ENCODE measurements at places on chromosomes 1 and 21.

GRCh38 chr1:229971141-229971540 lies 95.9 kb upstream of the GALNT2 start:
- H3K4me1 ChIP-seq = peaks cover 8% of the 10 kb centered on the region
- peaks cover 22% of the 10 kb centered on the region for H3K27me3 ChIP-seq
- H3K36me3 ChIP-seq = no peaks in the 10 kb centered on the region
- no peak for DNase-seq
- H3K4me3 ChIP-seq = no peak overlapping the region

DNA sequence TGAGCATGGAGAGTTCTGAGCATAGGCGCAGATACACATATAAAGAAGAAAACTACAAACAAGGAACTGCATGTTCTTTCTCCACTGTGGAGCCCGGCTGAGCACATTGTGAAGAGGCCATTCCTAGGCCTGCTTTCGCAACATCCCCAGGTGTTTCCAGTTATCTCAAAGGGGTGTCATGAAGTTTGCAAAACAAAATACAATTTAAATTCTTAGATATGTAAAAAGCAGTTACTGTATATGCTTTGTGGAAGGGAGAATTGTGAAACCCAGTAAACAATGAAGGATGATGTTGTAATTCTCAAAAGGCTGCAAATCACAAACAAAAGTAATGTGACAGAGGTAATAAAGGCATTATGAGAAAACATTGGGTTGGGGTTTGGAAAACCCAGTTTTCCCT lies 98.6 kb upstream of the ZNF644 start:
- H3K36me3 ChIP-seq = no peaks in the 10 kb centered on the region
- H3K4me3 ChIP-seq = no peak overlapping the region

- H3K36me3 ChIP-seq = peaks cover 34% of the 10 kb centered on the region
- H3K4me1 ChIP-seq = no peaks in the 10 kb centered on the region
- H3K27me3 ChIP-seq = no peaks in the 10 kb centered on the region
- no peak for DNase-seq
- H3K27ac ChIP-seq = no peak overlapping the region
These were observed 10.6 kb upstream of the SLFNL1 start for GRCh38 chr1:41032147-41032546.

- no peaks in the 10 kb centered on the region for H3K4me1 ChIP-seq
- H3K27ac ChIP-seq = no peak overlapping the region
These were observed 83.6 kb upstream of the FOXD3 start for GRCh38 chr1:63238721-63239120.

- no peak for DNase-seq
- H3K4me3 ChIP-seq = no peak overlapping the region
- H3K27ac ChIP-seq = no peak overlapping the region
- H3K36me3 ChIP-seq = no peaks in the 10 kb centered on the region
These were observed 273.8 kb upstream of the DUSP10 start for GRCh38 chr1:222015686-222016085.

GRCh38 chr1:154682254-154682653 lies 74.3 kb upstream of the ADAR start:
- no peak for DNase-seq
- H3K4me1 ChIP-seq = no peaks in the 10 kb centered on the region
- H3K4me3 ChIP-seq = no peak overlapping the region
- H3K27me3 ChIP-seq = peaks cover 9% of the 10 kb centered on the region
- peaks cover 12% of the 10 kb centered on the region for H3K36me3 ChIP-seq

DNA sequence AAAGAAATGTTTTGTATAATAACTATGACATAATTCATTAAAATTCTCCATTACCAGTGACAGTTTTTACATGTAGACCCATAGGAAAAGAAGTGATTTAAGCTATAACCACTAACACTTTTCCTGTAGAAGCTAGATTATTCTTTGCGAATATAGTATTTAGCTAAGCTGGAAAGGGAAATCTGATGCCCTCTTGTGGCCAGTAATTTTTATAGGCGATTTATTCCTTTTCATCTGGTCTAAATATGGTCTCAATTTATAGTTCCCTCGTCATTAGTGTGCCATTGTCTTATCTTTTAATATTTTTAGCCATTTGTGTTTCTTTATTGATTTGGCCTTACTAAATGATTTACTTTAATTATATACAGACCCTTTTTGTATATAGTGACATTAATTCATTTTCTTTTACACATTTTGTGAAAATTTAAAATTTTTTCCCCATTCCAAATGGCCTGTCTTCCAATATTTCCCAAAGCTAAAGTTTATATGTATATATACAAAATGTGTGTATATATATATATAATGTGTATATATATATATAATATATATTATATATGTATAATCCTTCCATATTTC lies 26.7 kb downstream of the BTG3 start:
- no peak overlapping the region for H3K4me3 ChIP-seq
- DNase-seq = no peak
- peaks cover 8% of the 10 kb centered on the region for H3K36me3 ChIP-seq
- H3K4me1 ChIP-seq = no peaks in the 10 kb centered on the region

- no peak overlapping the region for H3K27ac ChIP-seq
- no peak for DNase-seq
- H3K4me1 ChIP-seq = peaks cover 9% of the 10 kb centered on the region
- no peaks in the 10 kb centered on the region for H3K27me3 ChIP-seq
- no peak overlapping the region for H3K4me3 ChIP-seq
These were observed 64.0 kb downstream of the COL18A1 start for GRCh38 chr21:45468971-45469272.

DNA sequence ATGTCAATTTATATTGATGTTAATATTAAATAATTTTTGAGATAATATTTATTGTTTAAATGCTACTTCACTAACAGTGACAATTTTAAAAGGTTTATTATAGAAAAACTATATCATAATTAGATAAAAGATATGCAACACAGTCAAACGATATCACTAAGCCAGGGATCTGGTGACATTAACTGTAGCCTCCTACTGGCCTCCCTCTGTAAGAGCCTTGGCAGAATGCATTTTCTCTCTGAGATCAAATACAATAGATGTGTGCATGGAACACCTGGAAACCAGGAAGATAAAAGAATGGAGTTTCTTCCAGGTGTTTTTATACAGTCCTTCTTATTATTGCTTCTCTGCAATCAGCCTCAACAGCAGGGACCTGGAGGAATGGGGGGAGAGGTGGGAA lies 1762.1 kb downstream of the BRINP3 start:
- no peak overlapping the region for H3K4me3 ChIP-seq
- no peaks in the 10 kb centered on the region for H3K27me3 ChIP-seq
- no peak for DNase-seq
- H3K36me3 ChIP-seq = no peaks in the 10 kb centered on the region
- no peaks in the 10 kb centered on the region for H3K4me1 ChIP-seq

GRCh38 chr1:1978108-1978507 lies 25.5 kb downstream of the CFAP74 start:
- H3K27ac ChIP-seq = no peak overlapping the region
- H3K36me3 ChIP-seq = no peaks in the 10 kb centered on the region
- no peaks in the 10 kb centered on the region for H3K27me3 ChIP-seq

GRCh38 chr1:207958376-207959139 lies 47.6 kb upstream of the CD34 start:
- no peak for DNase-seq
- H3K27me3 ChIP-seq = peaks cover 63% of the 10 kb centered on the region
- H3K36me3 ChIP-seq = no peaks in the 10 kb centered on the region
- peak overlapping the region; percentile 38 for H3K4me3 ChIP-seq
- no peak overlapping the region for H3K27ac ChIP-seq

DNA sequence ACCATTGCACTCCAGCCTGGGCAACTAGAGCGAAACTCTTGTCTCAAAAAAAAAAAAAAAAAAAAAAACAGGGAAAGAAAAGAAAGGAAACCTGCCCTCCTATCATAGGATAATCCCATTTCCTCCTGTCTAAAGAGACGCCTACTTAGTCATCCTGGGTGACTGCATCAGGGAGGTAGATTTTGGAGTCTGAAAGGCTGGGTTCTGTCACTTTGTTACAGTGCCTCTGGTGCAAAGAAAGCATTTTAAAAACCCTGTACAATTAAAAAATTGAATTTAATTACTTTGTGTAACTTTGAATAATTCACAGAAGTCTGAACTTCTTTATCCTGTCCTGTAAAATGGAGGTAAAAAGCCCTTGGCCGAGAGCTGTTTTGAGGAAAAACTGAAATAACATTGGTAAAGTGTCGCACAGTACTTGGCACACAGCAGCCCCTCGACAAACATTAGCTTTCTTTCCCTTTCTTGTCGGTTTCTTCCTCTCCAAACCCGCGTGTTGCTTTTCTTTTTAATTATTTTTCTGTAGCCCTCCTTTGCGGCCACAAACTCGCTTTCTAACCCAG lies 657 bp upstream of the HDAC1 start:
- H3K36me3 ChIP-seq = peaks cover 35% of the 10 kb centered on the region
- peaks cover 28% of the 10 kb centered on the region for H3K4me1 ChIP-seq
- no peaks in the 10 kb centered on the region for H3K27me3 ChIP-seq

DNA sequence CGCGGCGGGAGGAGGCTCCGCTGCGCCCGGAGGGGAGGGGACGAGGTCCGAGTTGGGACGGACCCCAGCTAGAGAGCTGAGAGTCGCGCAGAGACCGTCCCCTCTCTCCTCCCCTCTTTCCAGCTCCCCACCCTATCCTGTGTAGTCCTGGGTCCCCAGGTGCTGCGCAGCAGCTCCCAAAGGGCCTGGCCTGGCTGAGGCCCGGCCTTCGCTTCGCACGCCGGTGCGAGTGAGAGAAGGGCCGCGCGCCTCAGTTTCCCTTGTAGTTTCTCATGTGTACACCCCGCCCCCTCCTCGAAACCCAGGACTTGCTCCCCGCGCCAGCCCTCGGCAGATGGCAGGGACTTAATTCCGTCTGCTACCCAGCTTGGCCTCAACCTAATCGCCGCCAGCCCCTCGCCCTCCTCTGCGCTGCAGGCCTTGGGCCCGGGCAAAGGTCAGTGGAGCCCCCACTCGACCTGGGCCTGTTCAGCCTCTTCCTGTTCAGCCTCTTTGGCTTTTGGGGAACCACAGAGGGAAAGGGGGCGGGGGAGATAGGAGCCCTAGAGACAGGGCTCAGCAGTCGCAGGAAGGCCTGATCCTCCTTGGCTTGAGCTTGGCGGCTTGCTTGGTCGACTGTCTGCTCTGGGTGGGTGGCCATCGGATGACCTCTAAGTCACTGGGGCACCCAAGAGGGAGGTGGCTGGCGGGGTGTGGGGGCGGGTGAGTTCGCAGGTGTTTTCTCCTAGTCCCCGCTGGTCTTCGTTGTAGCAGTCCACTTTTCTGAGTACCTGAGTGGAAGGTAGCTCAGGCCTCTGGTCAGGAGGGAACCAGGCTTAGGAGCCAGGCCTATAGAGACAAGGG lies 1.0 kb downstream of the ZNF687 start:
- peak overlapping the region; percentile 98 for H3K4me3 ChIP-seq
- peak; percentile 20 for DNase-seq
- H3K36me3 ChIP-seq = peaks cover 40% of the 10 kb centered on the region
- no peaks in the 10 kb centered on the region for H3K27me3 ChIP-seq
- peaks cover 20% of the 10 kb centered on the region for H3K4me1 ChIP-seq

- H3K4me1 ChIP-seq = peaks cover 3% of the 10 kb centered on the region
- peaks cover 41% of the 10 kb centered on the region for H3K27me3 ChIP-seq
- H3K27ac ChIP-seq = no peak overlapping the region
- H3K4me3 ChIP-seq = no peak overlapping the region
- DNase-seq = no peak
These were observed 45.3 kb upstream of the CACNA1E start for GRCh38 chr1:181438013-181438412.

GRCh38 chr1:241603731-241604245 lies 36.4 kb downstream of the CHML start:
- peaks cover 17% of the 10 kb centered on the region for H3K36me3 ChIP-seq
- peaks cover 10% of the 10 kb centered on the region for H3K4me1 ChIP-seq
- no peak overlapping the region for H3K4me3 ChIP-seq
- no peak for DNase-seq

DNA sequence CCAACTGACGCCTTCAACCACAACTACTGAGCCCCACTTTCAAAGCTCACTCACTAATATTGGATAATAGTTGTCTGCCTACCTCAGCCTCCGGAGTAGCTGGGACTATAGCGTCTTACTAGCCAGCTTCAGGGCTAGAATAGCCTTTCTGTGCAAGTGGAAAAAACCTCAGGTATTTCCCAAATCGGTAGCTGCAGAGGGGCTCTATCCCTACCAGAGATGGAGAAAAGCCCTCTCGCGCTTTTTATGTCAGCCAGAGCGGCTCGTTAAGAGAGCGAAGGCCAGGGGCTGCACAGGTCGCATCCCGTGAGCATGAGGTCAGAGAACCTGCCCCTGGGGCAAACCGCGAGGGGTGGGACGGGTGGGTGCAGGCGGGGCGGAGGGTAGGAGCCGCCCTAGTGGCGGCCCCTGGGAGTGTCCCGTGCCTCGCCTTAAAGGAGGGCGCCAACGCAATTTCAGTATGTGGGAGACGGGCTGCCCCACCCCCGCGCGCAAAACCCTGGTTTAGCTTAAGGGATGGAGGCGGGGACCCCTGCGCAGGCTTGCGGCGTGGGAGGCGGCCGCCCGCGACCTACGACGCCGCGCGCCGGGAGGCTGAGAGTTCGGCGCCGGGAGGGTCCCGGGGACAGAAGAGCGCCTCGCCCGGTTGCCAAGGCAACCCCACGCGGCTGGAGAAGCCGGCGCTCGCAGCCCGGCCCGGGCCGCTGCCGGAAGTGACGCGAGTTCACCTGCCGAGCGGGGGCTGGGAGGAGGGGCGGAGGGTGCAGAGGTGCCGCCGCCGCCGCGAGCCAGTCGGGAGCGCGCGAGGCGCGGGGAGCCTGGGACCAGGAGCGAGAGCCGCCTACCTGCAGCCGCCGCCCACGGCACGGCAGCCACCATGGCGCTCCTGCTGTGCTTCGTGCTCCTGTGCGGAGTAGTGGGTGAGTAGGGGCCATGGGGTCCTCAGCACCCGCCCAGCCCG lies at the start of gene CXADR:
Gene CXADR, plus strand, starts transcription at position 791 of the 961 bp plus-strand sequence. Its CDS starts 87 bp downstream, at position 878.
- no peaks in the 10 kb centered on the region for H3K36me3 ChIP-seq
- DNase-seq = peak; percentile 72
- H3K27me3 ChIP-seq = peaks cover 52% of the 10 kb centered on the region
- H3K27ac ChIP-seq = no peak within 1 kb of the TSS
- peak within 1 kb of the TSS; percentile 83 for H3K4me3 ChIP-seq

GRCh38 chr1:66873111-66873510 lies 51.5 kb downstream of the DNAI4 start:
- DNase-seq = no peak
- no peaks in the 10 kb centered on the region for H3K36me3 ChIP-seq
- no peak overlapping the region for H3K4me3 ChIP-seq
- H3K4me1 ChIP-seq = no peaks in the 10 kb centered on the region

- no peaks in the 10 kb centered on the region for H3K36me3 ChIP-seq
- DNase-seq = no peak
- H3K4me3 ChIP-seq = no peak overlapping the region
- H3K27ac ChIP-seq = no peak overlapping the region
- H3K27me3 ChIP-seq = peaks cover 85% of the 10 kb centered on the region
These were observed 20.5 kb downstream of the RNF220 start for GRCh38 chr1:44425341-44426082.
